ENCODE measurements at places on chromosomes 7 and 10.

GRCh38 chr7:30302656-30303311, 18.4 kb downstream of the ZNRF2 start:
- no peak for DNase-seq

- no peak for DNase-seq
Observed at GRCh38 chr7:5210751-5211338, 20.8 kb downstream of the WIPI2 start.

DNA sequence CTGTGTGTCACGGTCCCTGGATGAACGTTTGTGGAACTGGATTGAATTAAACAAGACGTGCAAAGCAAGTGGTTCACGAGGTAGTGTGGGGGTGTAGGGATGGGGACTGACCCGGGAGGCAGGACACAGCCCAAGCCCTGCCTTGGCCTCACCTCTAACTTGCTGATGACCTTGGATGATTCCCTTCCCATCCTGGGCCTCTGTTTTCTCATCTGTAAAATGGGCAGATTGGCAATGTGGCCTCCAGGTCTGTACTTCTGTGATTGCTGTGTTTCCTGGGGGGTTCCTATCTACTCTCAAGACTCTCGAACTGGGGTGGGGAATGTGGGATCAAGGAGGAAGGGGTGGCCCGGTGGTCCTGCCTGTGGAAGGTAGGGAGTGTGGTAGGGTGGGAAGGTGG, 6.0 kb upstream of the PSMG3 start:
- no peak for DNase-seq

DNA sequence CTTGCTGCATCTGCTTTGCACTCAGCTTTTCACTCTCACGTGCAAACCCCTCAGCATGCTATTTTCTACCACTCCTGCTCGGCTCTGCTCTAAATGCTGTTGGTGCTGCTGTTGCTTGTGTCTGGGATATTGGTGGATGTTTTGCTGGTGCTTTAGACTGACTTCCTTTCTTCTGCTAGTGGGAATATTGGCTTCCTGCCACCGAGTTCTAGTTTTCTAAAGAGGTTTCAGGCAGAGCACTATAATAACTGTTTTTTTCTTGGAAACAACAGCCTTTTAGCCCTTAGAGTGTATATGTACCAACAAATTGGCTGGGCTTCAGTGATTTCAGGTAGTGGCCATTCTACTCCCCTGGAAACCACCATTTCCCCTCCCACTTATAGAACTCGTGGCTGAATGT, 27.8 kb downstream of the TMEM236 start:
- peak; percentile 37 for DNase-seq

GRCh38 chr7:131829947-131830558, 273.6 kb upstream of the PODXL start:
- DNase-seq: no peak

GRCh38 chr7:100565133-100565571, 8.5 kb downstream of the SAP25 start:
- DNase-seq: no peak

Measured in fibroblast of pulmonary artery (primary cell).